Cortex of kidney (tissue), 1 donor: ENCODE measurements at places on chromosomes 16 and 17.

GRCh38 chr16:5336941-5337340 lies 239.3 kb upstream of the EEF2KMT start:
- DNase-seq, result no peak

- no peak for DNase-seq
These were observed 283.7 kb downstream of the GRIN2A start for GRCh38 chr16:9898555-9898954.

DNA sequence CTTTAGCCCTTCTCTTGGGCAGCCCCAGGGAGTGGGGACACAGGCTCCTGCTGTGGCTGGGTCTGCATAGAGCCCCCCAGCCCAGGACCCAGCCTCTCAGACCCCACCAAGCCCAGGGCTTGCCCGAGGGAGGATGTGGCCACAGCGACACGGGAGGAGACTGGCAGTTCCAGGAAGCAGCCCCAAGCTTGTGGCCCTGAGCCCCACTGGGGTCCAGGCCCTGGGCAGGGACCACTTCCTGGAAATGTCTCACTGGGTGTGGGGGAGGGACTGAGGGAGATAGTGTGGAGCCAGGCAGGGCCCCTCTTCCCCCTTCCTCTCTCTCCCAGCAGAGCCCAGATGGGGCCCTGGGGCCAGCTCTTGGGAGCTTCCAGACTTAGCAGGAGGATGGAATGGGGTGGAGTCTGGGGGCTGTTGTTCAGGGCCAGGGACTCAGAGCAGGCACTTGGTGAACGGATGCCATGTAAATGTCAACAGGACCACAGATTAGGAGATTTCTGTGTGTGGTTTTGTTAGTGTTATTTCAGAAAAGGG lies 35.3 kb downstream of the ADGRG5 start:
- no peak for DNase-seq

DNA sequence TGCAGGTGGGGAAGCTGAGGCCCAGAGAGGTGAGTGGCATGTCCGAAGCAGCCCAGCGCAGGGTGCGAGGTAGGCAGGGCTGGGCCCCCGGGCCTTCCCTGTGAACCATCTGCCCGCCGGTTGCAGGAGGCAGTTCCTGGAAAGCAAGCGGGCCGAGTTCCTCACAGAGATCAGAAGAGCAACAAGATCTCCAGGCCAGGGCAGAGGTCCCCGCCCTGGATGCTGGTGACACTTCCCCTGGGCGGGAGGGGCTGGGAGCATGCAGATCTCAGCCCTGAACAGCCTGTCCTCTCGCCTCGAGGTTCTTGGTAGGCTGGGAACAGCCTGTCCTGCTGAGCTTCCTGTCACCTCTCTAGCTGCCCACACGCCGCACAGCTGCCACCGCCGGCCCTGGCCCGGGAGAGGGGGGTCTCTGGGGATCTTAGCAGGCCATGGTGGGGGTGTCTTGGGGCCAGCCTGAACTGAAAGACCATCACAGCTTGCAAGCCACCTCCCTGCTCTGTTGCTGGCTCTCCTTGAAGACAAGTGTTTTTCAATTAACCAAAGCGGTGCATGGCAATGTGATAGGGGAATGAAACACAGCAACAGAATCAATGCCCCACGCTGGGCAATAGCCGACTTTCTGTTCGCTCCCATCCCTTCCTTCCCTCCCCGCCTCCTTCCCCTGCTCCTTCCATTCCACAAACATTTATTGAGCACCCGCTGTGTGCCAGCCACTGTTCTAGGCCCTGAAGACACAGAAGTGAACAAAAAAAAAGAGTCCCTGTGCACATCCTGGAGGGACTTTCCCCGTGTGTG lies 31.7 kb downstream of the SOCS1 start:
- no peak for DNase-seq

GRCh38 chr17:14748036-14748710 lies 447.3 kb downstream of the HS3ST3B1 start:
- no peak for DNase-seq

GRCh38 chr16:48909231-48909630 lies 299.3 kb upstream of the N4BP1 start:
- no peak for DNase-seq

DNA sequence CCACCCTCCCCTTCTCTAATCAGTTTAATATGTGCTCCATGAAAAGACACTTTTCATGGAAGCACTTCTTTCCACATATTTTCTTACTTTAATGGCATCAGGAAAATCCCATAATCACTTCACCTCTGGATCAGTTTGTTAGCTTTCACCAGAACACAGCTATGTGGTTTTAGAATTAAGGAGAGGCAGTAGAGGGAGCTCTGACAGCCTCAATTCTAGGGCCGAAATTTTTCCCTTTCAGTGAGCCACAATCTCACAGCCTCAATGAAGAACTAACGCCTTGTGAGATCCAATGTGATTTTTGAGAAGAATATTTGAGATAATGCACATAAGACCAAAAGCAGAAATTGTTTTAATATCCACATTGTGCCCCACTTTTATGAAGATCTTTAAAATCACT lies 1494.0 kb upstream of the CDH8 start:
- no peak for DNase-seq

DNA sequence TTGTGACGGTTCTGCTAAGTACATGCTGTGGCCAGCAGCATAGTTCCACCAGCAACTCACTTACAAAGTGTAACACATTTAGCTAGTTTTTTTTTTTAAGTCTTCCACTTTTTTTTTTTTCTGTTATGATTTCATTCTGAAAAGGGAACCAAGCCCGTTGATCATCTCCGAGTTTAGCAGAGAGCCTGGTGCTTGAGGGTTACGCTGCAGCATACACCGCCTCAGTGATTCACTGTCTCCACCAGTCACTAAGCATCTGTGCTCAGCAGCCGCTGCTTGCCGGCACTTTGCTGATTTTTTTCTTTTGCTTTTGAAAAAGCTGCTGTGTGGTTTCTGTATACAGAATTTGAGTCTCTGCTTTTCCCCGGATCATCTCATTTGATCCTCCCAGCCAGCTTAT lies 194.5 kb upstream of the CDH13 start:
- DNase-seq, result no peak
